ENCODE measurements at places on chromosomes 7 and 10. TPM values are rescaled to one million over a fixed set of nuclear protein-coding genes. Genes with fewer than 3 reads are reported as not detected.

DNA sequence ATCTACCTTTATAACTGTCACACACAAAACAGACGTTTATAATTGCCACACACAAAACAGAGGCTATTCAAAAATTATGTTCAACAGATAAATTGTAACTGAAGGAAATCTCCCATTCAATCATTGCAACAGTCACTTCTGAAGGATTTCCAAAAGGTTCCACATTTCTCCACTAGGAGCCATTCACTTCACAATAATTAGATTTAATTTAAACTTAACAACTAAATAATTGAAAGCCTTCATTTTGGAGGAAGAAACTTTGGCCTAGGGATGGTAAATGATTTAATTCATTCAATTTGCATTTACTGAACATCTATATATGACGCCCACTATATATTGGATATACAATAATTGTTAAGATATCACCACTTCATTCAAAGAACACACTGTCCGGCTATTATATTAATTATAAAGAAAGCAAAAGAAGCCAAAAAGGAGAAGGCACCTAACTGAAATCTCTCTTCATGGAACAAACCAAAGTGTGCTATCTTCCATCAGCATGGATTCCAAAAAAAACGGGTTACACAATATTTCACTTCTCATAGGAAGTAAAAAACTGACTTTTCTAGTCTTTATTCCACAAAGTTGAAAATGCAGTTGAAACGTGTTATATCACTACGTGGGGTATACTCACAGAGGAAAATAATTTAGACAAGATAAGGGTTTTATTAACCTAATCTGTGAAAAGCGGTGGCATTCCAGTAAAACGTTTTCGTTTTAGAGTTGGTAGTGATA is 1.7 kb downstream of the ATAD1 start:
- H3K36me3 ChIP-seq: peaks cover 15% of the 10 kb centered on the region
- DNase-seq: no peak
- H3K27ac ChIP-seq: no peak overlapping the region

GRCh38 chr7:54778166-54778565 is 19.2 kb upstream of the SEC61G start:
- H3K27ac ChIP-seq: no peak overlapping the region
- peak; percentile 70 for DNase-seq
- no peak overlapping the region for H3K4me3 ChIP-seq
- no peaks in the 10 kb centered on the region for H3K27me3 ChIP-seq
- H3K36me3 ChIP-seq: no peaks in the 10 kb centered on the region

- H3K27ac ChIP-seq: peak overlapping the region; percentile 52
- peak; percentile 64 for DNase-seq
- no peaks in the 10 kb centered on the region for H3K36me3 ChIP-seq
- peaks cover 2% of the 10 kb centered on the region for H3K4me1 ChIP-seq
- H3K27me3 ChIP-seq: no peaks in the 10 kb centered on the region
Measured at GRCh38 chr10:784403-785088, 95.1 kb upstream of the DIP2C start.

DNA sequence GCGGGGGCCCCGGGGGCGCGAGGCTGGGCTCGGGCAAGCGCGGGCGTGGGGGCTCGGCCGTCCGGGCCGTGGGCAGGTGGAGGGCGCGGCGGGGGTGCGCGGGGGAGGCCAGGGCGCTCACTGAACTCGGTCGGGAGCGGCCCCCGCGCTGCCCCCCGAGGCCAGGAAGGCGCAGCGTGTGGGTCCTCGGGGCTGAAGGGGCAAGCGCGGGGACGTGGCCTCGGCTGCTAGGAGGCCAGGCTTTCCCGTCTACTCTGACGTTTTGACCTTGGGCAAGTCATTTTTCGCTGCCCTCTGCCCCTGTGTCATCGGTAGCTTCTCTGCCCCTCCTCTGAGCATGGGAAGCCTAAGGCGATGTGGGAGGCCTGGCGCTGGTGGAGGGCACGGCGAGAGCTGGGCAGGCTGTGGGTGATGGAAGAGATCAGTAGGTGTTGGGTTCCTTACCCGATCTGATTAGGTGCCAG is 441 bp downstream of the FBH1 start:
- DNase-seq: peak; percentile 19
- no peaks in the 10 kb centered on the region for H3K27me3 ChIP-seq
- peak overlapping the region; percentile 84 for H3K4me3 ChIP-seq
- H3K27ac ChIP-seq: peak overlapping the region; percentile 33
- no peaks in the 10 kb centered on the region for H3K4me1 ChIP-seq

DNA sequence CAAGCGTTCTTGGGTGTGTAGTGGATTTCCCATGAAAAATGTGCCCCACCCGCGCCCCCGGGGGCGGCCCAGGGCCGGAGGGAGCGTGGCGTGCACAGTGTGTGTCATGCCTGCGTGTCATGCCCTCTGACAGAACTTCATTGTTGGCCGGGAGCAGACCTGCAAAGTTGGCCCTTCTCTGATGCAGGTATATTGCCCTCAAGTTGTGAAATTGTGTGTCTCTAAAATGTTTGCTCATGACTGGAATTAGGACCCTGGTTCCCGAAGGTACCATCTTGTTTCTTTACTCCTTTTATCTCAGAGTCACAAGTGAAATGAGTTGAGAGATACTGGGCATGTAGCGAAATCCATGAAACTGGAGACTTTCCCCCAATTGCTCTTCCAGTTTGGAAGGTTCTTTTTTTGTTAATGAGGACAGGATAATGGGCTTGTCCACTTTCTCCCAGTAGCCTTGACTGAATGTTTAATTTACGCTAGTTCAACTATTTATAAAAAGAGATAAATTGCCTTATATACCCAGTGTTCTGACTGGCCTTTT is 26.2 kb downstream of the ADK start:
- DNase-seq: peak; percentile 36
- peaks cover 7% of the 10 kb centered on the region for H3K4me1 ChIP-seq
- no peaks in the 10 kb centered on the region for H3K36me3 ChIP-seq

CISD1 gene
- total RNA-seq: 45.0 TPM

ACSM6 gene
- total RNA-seq: 0.08 TPM

- peaks cover 45% of the 10 kb centered on the region for H3K36me3 ChIP-seq
- H3K27me3 ChIP-seq: no peaks in the 10 kb centered on the region
- H3K27ac ChIP-seq: no peak overlapping the region
- no peaks in the 10 kb centered on the region for H3K4me1 ChIP-seq
- no peak overlapping the region for H3K4me3 ChIP-seq
- peak; percentile 29 for DNase-seq
Measured at GRCh38 chr10:35027567-35027966, 62.6 kb downstream of the CUL2 start.

- DNase-seq: no peak
- no peaks in the 10 kb centered on the region for H3K4me1 ChIP-seq
- H3K27ac ChIP-seq: no peak overlapping the region
- H3K36me3 ChIP-seq: no peaks in the 10 kb centered on the region
- H3K27me3 ChIP-seq: no peaks in the 10 kb centered on the region
- H3K4me3 ChIP-seq: no peak overlapping the region
Measured at GRCh38 chr10:132562916-132563456, 25.4 kb downstream of the INPP5A start.

CNPY1 gene
- total RNA-seq: not detected

DNA sequence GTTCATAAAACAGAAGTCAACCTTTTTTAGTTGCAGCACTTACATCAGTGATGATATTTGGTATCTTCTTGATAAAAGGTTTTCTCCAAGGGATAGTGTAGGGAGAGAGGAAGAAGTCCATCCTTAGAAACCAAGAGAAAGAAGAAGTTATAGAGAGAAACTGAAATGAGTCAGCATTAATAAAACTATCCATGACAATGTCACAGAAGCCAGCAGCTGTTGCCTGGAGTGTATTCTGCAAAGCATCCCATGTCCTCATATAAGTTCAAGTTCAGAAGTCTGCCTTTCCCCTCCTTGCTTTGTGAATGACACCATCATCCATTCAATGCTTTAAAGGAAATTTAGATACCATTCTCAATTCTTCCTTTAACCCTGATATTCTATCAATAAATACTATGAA is 14.4 kb upstream of the COL1A2 start:
- no peak overlapping the region for H3K4me3 ChIP-seq
- H3K4me1 ChIP-seq: peaks cover 11% of the 10 kb centered on the region
- no peaks in the 10 kb centered on the region for H3K36me3 ChIP-seq
- H3K27ac ChIP-seq: no peak overlapping the region
- no peaks in the 10 kb centered on the region for H3K27me3 ChIP-seq
- no peak for DNase-seq

FAM241B gene
- total RNA-seq: 1.2 TPM

UCN3 gene
- 0.10 TPM for total RNA-seq

PRKAR1B gene
- total RNA-seq: 6.9 TPM

DNA sequence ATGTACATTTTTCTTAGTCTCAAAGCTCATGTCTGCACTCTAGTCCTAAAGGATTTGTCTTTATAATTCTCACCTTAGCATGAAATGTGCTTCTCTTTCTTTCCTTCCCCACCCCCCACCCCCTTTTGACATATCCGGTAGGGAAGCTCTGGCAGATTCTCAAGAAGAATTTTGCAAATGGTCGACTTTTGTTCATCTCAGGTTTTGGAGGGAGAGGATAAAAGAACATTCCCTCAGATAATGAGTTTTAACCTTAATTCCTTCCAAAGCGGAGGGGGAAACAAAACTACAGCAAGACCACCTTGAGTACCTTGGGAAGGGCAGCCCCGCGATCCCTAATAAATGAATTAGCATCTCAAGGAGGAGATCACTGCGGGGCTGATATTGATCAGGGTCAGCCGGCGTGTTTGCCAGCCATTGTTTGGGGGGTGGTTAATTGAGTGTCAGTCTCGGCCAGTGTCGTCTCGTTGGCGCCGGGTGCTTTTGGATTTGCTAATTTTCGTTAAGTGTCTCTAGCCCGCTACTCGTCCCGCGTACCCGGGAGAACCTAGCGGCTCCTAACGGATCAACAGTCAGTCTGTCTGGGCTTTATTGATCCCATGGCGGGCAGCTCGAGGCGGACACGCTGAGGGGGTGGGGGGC is 874 bp upstream of the BAMBI start:
- no peaks in the 10 kb centered on the region for H3K36me3 ChIP-seq
- DNase-seq: no peak
- H3K27me3 ChIP-seq: peaks cover 9% of the 10 kb centered on the region
- H3K4me3 ChIP-seq: peak overlapping the region; percentile 70
- H3K4me1 ChIP-seq: no peaks in the 10 kb centered on the region

FBXL13 gene
- 0.76 TPM for total RNA-seq

GRCh38 chr7:139936760-139937310 is 107.8 kb downstream of the TBXAS1 start:
- no peak for DNase-seq
- no peaks in the 10 kb centered on the region for H3K36me3 ChIP-seq
- H3K27me3 ChIP-seq: no peaks in the 10 kb centered on the region
- no peak overlapping the region for H3K4me3 ChIP-seq
- H3K4me1 ChIP-seq: no peaks in the 10 kb centered on the region

PILRA gene
- total RNA-seq: 0.83 TPM

Measured in SJCRH30 (cell line).